A549 treated with ZK216348 at 1 μM for 4 hours (cell line): ENCODE measurements at places on chromosomes 3 and 15. TPM values are rescaled to one million over a fixed set of nuclear protein-coding genes. Genes with fewer than 3 reads are reported as not detected.

The ARPC4 gene
- 142 to 221 TPM (median 156 TPM) in 5 replicates for total RNA-seq

The IL5RA gene
- total RNA-seq = not detected in 5 replicates

The CLDN1 gene
- 16.6 to 28.6 TPM (median 21.6 TPM) in 5 replicates for total RNA-seq

The COL6A5 gene
- total RNA-seq = not detected in 5 replicates

The TMEM40 gene
- total RNA-seq = 0.12 to 0.81 TPM (median 0.40 TPM) in 4 of 5 replicates, not detected in the other

The SMAD6 gene
- total RNA-seq = 15.1 to 29.1 TPM (median 25.0 TPM) in 5 replicates

The CHRNB4 gene
- total RNA-seq = 0.39 to 1.8 TPM (median 0.80 TPM) in 5 replicates

The AHSG gene
- total RNA-seq = 0.18 to 0.29 TPM in 2 of 5 replicates, not detected in the others

The GALNT15 gene
- total RNA-seq = 0.04 to 0.21 TPM (median 0.19 TPM) in 3 of 5 replicates, not detected in the others

The PROK2 gene
- total RNA-seq = not detected in 5 replicates

The EXD1 gene
- not detected in 5 replicates for total RNA-seq

The SPINK8 gene
- total RNA-seq = not detected in 5 replicates

The MST1R gene
- 6.0 to 9.9 TPM (median 7.4 TPM) in 5 replicates for total RNA-seq

The FANCD2OS gene
- total RNA-seq = not detected in 5 replicates

The SEMA3F gene
- 8.6 to 16.4 TPM (median 14.0 TPM) in 5 replicates for total RNA-seq

The MESP2 gene
- total RNA-seq = 0.44 to 0.95 TPM (median 0.65 TPM) in 4 of 5 replicates, not detected in the other

The RAP2B gene
- total RNA-seq = 6.8 to 8.9 TPM (median 7.9 TPM) in 5 replicates

The SLC28A2 gene
- not detected in 5 replicates for total RNA-seq

The DPH3 gene
- total RNA-seq = 16.9 to 25.5 TPM (median 25.2 TPM) in 5 replicates

The TRIM42 gene
- total RNA-seq = not detected in 5 replicates
